Coronary artery (tissue), 2 donors: ENCODE measurements at places on chromosomes 11 and 22.

DNA sequence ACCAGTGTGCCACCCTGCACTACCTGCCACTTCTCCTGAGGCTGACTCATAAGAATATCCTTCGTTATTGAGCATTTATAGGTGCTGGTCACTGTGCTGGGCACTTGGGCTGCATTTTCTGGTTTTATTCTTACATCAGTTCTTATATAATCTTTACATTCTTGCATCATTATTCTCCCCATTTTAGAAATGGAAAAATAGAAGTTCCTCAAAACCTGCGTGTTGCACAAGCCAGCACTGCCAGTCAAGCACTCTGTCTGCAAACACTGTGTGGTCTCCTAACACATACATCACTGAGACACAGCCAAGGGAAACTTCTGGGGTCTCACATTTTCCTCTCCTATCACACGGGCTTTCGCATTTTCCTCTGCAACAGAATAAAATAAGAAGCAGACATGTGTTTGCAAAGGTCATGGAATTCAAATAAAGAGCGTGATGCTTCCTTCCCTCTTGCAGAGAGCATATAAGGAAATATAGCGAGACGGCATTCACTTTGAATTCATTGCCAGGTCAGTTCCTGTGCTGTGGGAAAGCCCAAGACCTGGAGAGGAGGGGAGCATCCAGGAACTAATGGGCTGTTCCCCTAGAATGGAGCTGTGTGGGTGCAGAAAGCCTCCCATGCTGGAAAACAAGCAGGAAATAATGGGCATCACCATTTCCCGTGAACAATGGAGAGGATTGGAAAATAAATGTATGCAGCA is 73.9 kb upstream of the SEZ6L start:
- no peak for DNase-seq

- no peak for DNase-seq
Measured at GRCh38 chr11:65685981-65686380, 23.3 kb upstream of the RELA start.

DNA sequence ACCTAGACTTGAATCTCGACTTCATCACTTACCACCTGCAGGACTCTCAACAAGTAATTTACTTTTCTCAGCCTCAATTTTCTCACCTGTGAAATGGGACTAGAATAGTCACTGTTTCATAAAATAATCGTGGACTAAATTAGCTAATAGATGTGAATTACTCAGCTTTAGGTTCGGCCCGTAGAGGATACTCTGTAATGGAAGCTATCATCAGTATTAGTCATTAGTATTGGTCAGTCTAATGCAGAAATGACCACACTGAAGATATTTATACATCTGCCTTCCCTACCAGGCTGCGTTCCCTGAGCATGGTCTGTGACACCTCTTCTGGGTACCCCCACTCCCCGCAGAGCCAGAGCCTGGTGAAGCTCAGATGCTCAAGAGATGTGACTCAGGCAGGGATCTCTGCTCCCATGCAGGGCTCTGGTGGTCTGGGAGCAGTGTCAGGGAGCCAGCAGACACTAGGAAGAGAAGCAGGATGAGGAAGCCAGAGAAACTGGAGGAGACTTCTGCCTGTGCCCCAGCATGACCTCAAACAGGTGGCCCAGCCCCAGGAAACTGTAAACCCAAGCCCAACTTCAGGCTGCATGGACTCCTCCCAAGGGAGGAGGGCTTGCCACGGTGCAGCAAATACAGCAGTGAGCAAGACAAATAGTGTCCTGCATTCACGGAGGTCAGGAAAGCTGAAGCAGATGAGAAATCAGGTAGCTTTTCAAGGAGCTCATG is 88.0 kb upstream of the E2F8 start:
- no peak for DNase-seq

- no peak for DNase-seq
Measured at GRCh38 chr11:1949302-1949701, 2.2 kb downstream of the MRPL23 start.

- no peak for DNase-seq
Measured at GRCh38 chr11:76263657-76264056, 57.4 kb upstream of the WNT11 start.
